Right cardiac atrium (tissue), 5 donors: ENCODE measurements at places on chromosomes 5 and 9.

GRCh38 chr5:74409712-74410111, 230.8 kb downstream of the ENC1 start:
- no peak for DNase-seq

DNA sequence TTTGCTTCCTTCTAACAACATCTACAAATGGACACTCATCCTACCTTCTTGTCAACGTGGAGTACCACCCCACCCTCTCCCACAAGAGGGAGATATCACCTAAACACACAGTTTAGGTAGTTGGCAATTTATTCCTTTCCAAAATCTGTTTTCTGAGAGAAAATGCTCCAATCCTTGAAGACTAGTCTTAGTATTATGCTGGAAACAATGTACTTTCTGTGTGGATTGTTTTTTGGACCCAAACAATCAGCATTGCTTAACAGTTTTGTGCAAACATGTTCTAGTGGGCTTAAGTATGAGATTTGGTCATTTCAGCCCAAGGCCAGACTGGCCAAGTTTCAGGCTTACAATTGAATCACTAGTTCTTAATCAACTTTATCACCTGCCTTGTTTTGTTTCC, 359.1 kb downstream of the ARHGEF28 start:
- DNase-seq: no peak

DNA sequence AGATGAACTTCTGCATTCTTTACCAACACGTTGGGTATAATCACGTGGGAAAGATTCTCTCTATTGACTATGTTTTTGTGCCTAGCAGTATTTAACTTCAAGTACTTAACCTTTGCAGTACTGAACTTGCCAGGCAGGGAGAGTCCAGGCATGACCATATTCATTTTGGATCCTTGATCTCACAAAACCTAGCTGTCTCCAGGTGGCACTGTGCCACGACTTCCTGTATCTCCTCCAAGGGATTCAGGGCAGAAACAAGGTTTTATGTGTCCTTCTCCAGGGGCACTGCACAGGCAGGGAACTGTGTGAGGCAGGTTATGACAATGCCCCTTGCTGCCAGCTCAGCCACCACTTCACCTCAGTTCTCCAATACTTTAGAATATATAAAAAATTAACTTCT, 11.7 kb upstream of the IFNA5 start:
- peak; percentile 12 for DNase-seq

DNA sequence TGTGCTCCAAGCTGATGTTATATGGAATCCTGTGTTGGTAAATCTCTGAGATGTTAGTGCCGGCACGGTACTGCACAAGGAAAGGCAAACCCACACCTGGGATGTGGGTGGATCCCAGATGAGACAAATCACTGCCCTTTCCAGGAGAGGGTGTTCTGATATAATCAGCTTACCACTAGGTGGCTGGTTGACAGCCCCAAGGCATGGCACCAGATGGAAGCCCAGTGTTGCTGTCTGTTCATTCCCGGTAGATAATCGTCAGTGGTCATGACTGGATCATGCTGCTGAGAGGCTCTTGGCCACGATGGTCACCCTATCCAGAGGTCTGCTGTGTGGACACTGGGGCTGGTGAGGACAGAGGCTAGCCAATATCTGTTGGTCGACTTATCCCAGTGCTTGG, 184.0 kb downstream of the CACNA1B start:
- no peak for DNase-seq

GRCh38 chr9:114732823-114733222, 50.8 kb upstream of the TEX48 start:
- no peak for DNase-seq

- DNase-seq: no peak
Measured at GRCh38 chr9:134214386-134214765, 50.0 kb upstream of the RNU6ATAC start.

DNA sequence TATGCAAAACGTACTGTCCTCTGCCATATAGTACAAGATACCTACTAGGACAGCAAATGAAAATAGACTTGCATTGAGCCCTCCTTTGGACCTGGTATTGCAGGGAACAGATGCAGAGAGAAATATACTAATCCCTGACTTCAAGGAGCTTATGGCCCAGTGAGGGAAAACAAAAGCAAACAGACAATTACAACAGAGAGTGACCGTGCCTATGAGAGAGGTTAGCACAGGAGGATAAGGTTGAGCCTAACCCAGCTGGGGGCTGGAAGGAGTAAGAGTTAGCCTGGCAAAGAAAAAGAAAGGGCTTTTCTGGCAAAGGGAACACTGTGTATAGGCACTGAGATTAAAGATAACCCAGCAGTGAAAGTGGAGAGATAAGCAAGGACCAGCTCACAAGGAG, 5.5 kb downstream of the CDC26 start:
- no peak for DNase-seq

DNA sequence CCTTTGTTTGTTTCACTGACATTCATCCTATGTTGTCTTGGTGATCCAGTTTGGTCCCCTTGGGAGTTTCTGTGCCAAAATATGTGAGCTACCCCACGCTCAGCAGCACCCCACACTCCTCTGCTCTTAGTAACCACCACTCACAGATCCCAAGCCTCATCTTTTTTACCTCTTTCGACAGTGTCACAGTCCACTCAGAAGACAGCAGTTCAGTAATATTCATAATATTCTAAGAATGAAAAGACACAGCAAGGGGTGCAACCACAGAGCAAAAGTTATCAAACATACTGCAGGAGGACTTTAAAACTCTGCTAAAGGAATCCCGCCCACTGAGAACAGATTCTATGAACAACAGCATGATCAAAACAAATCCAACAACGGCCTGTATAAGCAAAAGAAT, 28.2 kb downstream of the RNF130 start:
- DNase-seq: no peak

DNA sequence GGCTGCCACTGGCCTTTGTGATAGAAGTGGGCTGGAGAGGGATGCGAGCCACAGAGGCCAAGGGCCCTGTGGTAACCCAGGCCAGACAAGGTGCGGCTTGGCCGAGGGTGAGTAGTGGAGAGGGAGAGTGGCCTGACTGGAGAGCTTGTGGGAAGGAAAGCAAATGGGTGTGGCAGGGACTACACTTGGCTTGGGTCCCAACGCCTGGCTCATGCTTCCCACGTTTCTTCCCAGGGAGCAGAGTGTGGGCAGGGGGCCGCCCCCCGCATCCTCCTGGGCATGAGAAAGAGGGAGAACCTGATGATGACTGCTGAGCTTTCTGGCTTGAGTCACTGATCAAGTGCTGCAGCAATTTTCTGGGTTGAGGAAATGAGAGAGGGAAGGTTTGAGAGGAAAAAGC, 95.7 kb downstream of the ANKH start:
- peak; percentile 42 for DNase-seq

- no peak for DNase-seq
Measured at GRCh38 chr5:7930011-7930410, 61.1 kb downstream of the MTRR start.

GRCh38 chr9:37944266-37944650, 40.3 kb upstream of the SLC25A51 start:
- DNase-seq: no peak

DNA sequence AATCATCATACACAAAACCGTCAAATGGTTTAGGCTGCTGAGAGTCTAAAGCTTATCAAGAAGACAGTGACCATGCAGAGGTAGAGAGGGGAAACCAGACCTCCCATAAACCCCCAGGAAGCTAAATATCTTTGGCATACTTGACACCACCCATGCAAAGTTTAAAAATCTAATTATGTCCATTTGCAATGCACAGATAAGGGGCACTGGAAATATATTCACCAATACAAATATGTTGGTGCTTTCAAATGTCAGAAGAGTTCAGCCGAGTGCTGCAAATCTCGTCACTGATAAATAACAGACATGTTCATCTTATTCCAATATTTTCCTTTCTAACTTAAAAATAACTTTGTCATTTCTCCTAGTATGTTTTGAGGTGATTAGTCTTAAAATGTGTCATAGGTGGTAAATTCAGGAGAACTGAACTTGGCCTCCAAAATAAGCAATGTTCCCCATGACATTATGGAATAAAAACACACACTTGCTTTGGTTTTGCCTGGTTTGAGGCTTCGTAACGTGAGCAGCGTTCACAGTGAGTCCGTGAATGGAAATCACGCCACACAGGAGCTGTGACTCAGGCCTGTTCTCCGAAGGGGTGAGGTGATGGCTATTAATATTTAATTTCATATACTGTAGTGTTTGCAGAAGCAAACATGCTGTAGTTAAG, 182.2 kb downstream of the AOPEP start:
- no peak for DNase-seq

DNA sequence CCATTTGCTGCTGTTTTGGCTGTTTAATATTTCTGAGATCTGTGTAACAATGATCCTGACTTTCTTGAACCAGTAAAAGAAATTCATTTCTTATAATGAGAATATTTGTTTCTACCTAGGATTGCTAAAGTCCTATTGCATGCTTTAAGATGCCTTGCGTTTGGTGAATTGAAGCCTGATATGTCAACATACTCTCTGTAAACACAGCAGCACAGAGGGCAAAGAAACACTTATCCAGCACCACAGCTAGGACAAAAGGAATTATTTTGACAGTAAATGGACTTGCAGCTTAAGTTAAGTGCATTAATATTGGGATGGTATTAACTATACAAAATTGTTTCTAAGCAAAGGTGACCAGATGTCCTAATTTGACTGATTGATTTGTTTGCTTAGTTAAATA, 2031.2 kb upstream of the CDH6 start:
- no peak for DNase-seq

- DNase-seq: peak; percentile 40
Measured at GRCh38 chr5:12794476-12795332, 890.5 kb upstream of the CTNND2 start.

DNA sequence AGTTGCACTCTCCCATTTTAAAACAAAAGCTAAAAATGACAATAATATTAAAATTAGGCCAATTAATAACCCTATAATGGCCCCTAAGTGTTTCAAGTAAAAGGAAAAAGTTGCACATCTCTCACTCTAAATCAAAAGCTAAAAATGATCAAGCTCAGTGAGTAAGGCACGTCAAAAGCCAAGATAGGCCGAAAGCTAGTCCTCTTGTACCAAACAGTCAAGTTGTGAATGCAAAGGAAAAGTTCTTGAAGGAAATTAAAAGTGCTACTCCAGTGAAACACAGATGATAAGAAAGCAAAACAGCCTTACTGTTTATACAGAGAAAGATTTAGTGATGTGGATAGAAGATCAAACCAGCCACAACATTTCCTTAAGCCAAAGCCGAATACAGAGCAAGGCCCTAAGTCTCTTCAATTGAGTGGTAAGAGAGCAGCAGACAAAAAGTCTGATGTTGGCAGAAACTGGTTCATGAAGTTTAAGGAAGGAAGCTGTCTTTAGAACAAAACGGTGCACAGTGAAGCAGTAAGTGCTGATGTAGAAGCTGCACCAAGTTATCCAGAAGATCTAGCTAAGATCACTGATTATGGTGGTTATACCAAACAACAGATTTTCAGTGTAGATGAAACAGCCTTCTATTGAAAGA, 144.1 kb upstream of the ACOT12 start:
- DNase-seq: no peak

GRCh38 chr5:177319913-177320588, 8.4 kb upstream of the MXD3 start:
- DNase-seq: no peak

DNA sequence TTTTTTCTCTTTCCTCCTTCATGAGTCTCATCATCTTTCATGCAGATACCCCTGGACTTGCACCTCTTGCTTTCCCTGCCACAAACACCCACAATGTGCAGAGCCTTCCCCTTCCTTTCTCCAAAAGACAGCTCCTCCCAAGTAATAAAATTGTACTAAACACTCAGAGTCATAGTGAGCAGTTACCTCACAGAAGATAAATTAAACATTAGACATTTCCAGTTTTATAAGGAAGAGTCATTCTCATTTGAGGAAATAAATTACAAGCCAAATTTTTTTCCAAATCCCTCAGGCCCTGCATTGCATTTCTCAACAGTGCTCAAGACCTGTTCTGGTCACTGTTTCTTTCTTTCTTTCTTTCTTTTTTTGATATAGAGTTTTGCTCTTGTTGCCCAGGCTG, 131.5 kb downstream of the ATPSCKMT start:
- DNase-seq: no peak

GRCh38 chr5:168273056-168273980, 18.1 kb upstream of the WWC1 start:
- DNase-seq: no peak

DNA sequence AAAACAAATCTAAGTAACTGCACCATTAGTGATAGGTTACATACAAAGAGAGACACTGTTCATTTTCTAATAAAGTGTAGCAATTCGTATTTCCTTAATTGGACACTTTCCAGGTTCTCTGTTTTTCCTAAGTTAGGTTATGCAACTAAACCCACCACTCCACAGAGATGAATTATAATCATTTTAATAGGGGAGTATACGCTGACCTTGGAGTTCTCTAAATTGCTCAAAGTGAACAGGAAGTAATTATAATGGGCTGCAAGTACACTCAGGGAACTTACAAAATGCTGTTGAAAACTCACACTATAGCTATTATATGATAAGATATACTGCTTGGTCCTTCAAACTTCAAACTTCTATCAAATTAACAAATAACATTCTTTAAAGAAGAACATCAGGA, 18.2 kb upstream of the ADCY2 start:
- DNase-seq: no peak

DNA sequence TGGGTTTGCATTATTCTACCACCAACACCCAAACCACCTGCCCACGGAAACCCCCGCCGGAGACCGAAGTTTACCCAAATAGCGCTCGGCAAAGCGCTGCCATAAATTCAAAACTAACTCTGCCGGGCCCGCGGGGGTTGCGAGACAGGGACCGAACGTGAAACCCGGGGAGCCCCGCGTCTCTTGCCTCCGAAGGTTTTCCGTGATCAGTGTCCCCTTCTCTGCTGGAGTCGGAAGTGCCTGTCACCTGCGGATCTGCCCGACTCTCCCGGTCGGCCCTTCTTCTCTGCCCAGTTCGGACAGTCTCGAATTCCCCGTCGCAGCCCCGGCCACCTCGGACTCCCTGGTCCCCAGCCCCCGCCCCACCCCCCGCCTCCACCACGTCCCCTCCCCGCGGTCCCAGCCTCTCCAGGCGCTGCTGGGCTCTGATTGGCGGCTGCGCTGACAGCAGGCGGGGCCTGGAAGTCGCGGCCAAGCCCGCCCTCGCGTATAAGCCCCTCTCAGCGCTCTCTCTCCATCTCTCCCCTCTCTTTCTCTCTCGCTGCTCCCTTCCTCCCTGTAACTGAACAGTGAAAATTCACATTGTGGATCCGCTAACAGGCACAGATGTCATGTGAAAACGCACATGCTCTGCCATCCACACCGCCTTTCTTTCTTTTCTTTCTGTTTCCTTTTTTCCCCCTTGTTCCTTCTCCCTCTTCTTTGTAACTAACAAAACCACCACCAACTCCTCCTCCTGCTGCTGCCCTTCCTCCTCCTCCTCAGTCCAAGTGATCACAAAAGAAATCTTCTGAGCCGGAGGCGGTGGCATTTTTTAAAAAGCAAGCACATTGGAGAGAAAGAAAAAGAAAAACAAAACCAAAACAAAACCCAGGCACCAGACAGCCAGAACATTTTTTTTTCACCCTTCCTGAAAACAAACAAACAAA, at the start of gene RORB:
Gene RORB (plus strand): TSS at position 517 of the 929 bp plus-strand sequence. CDS start 642 bp downstream, outside the sequence.
- DNase-seq: peak; percentile 84

GRCh38 chr5:34923694-34924461, 5.5 kb upstream of the DNAJC21 start:
- DNase-seq: no peak

- no peak for DNase-seq
Measured at GRCh38 chr9:96874201-96874785, 20.0 kb upstream of the ZNF782 start.
